ENCODE measurements at places on chromosomes 2 and 18.

- DNase-seq = no peak
These were observed 21.9 kb downstream of the CENPO start for GRCh38 chr2:24815171-24815570.

DNA sequence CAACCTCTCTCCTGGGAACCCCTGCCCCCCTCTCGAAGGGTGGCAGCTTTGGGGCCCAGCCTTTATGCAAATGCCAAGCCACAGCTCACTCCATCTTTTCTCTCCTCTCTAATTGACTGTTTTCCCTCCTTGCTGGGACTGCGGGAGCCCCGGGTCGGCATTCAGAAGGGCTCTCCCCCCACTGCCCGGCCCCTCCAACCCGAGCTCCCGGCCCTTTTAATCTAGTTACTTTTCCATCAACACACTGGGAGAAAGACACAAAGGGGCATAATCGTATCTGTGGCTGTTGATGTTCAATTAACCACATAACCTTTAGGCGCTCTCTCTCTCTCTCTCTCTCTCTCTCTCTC, 95.4 kb downstream of the INHBB start:
- DNase-seq = no peak

DNA sequence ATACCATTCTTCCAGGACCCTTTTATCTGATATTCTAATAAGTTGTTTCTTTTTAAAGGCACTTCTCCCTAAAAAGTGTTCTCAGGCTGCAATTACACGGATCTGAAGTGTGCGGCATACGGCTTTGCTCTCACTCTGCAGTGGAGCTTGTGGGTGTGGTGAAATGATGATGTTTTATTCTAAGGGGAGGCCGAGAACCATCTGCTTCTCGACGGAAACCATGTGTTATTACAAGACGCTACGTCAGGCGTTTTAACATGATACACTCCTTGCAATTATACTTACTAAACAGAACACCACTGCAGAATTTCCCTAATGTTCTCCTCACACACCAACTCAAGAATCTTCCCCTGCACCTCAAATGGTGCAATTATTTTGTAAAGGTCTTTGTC, 34.9 kb upstream of the CTDP1 start:
- DNase-seq = peak; percentile 64

- no peak for DNase-seq
These were observed 19.1 kb upstream of the FHL2 start for GRCh38 chr2:105417857-105418436.

DNA sequence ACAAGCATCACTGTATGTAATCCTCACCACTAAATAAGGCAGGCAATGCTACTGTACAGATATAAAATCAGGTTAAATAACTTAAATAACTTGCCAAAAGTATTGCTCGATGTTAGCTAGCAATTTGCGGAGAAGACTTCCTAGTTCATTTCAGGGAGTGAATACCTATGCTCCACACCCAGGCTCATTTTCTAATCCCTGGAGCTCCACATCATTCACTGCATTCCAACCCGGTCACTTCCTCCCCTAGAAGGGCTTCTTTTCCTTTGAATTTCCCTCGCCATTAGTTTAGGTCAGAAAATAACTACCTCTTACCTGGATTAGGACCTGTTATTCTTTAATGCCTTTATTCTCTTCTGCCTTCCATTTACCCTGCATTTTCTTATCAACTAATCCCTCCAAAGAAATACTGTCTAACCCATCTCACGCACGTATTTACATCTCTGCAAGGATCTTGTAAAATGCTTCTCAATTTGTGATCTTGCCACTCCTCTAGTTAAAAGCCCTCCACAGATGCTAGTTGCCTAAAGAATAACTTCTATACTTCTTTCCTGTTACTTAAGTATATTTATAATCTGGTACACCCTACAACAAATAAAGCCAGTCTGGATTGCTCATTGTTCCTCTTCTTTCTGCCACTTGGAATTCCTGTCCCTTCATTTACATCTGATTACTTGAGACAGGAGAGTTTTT, 599.8 kb downstream of the NRXN1 start:
- DNase-seq = no peak

DNA sequence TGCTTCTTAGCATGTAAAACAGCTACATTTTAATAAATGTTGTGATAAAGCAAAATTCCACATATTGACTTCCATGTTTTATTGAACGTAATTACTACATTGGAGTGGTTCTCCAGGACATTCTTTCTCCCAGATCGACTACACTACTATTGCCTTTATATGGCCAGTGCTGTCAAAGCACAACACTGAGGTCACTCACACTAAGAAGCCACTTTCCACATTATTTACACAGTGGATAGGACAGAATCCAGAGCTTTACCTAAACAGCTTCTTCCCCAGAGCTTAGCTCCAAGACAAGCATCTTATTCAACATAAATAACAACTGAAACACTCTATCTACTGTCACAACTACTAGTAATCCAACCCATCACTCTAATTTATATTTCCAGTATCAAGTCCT, 73.9 kb upstream of the WDR75 start:
- no peak for DNase-seq

- DNase-seq = no peak
These were observed 179.5 kb downstream of the LOXHD1 start for GRCh38 chr18:46477425-46478011.

- DNase-seq = no peak
These were observed 58.8 kb downstream of the RPL37A start for GRCh38 chr2:216557413-216557812.

GRCh38 chr18:47313901-47314300, 62.4 kb upstream of the SKOR2 start:
- DNase-seq = no peak

DNA sequence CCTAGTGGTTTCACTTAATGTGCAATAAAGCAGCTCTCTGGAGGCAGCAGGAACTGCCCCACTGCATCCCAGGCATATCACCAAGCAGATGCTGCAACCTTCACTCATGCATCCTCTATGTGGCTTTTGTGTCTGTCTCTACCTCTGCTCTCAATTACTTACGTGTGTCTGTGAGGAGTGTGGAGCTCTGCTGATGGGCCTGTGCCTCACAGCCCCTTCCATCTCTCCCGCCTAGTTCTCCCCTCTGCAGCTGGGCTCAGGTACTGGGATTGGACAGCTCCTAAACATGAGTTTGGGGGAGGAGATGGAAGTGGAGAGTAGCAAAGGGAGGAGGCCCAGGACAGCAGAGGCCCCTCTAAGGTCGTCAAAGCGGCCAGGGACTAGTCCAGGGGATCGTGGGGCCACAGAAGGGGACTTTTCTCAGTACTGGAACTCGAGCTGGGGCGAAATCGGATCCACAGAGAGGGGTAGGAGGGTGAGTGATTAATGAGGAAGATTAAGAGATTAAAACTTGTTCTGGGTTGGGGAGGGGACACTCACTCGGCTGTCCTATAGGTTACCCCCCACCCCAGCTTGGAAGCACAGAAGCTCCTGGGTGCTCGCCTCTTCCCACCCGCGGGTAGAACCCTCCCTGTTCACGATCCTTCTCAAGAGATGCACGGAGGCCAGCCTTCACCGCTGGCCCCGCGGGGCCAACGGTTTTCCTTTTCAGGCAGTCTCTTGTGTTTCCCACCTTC, 2.1 kb upstream of the LBX2 start:
- DNase-seq = no peak

- no peak for DNase-seq
These were observed 21.3 kb downstream of the OTOF start for GRCh38 chr2:26456440-26457250.

- no peak for DNase-seq
These were observed 15.3 kb upstream of the ACOXL start for GRCh38 chr2:110716959-110717645.

DNA sequence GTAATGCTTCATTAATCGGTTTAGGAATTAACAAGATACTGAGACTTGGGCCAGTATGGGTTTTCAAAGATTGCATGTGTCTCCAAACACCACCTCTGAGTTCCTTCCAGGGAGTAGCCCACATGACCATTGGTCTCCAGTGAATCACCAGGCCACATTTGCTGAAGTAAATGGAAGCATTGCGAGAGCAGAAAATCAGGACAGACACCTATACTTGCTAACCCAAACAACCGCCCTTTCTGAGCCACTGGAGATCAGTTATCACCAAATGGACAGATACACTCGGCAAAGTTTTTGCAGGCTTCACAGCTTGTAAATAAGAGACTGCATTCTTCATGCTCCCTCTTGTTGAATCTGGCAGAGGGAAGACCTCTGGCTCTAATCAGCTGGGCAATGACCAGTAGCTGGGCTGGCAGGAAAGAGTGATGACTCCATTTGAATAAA, 40.9 kb downstream of the GATA6 start:
- DNase-seq = no peak

GRCh38 chr2:203033395-203033794, 18.7 kb downstream of the NBEAL1 start:
- no peak for DNase-seq

- DNase-seq = no peak
These were observed 14.1 kb downstream of the MBP start for GRCh38 chr18:77118256-77119090.

GRCh38 chr2:64141674-64142405, 2.4 kb downstream of the PELI1 start:
- DNase-seq = no peak

GRCh38 chr2:45570671-45571334, 40.3 kb downstream of the SRBD1 start:
- DNase-seq = no peak

GRCh38 chr2:242052421-242052820, 182.9 kb downstream of the RTP5 start:
- DNase-seq = no peak

DNA sequence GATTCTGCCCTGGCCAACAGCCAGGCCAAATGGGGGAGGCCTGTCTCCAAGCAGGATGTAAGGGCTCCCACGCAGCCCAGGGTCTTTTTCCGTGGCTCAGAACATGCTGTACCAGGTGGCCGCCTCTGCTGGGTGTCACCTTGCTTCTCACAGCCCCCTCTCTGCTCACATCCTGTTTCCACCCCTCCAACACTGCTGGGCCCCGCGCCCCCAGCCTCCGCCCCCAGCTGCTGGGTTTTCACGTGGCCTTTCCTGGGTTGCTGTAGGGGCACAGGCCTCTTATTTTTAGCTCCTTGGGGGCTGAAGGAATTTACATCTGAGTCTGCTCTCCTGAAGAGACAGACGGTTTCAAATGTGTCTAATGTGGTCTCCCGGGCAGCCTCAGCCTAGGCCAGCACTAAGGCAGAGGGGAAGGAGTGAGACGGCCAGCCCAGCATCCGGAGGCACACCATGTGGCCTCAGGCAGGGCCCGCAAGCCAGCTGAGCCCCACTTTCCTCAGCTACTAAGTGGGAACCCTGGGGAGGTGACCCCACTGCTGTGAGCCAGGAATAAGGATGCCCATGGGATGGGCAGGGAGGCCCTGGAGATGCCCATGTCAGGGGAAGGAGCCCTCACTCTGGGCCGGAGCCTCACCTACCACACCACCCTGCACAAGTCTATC, 18.7 kb upstream of the DUSP2 start:
- no peak for DNase-seq

- DNase-seq = no peak
These were observed 102.7 kb downstream of the CDCA7 start for GRCh38 chr2:173457366-173457765.

DNA sequence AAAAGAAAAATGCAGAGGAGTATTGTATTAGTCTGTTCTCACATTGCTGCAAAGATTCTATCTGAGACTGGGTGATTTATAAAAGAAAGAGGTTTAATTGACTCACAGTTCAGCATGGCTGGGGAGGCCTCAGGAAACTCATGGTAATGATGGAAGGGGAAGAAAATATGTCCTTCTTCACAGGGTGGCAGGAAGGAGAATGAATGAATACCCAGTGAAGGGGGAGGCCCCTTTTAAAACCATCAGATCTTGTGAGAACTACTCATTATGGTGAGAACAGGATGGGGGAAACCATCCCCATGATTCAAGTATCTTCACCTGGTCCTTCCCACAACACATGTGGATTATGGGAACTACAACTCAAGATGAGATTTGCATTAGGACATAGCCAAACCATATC, 9.1 kb upstream of the PLCL1 start:
- no peak for DNase-seq

- no peak for DNase-seq
These were observed 54.6 kb downstream of the FANCL start for GRCh38 chr2:58186501-58186900.

- DNase-seq = no peak
These were observed 5.0 kb upstream of the SCLY start for GRCh38 chr2:238055841-238056240.

DNA sequence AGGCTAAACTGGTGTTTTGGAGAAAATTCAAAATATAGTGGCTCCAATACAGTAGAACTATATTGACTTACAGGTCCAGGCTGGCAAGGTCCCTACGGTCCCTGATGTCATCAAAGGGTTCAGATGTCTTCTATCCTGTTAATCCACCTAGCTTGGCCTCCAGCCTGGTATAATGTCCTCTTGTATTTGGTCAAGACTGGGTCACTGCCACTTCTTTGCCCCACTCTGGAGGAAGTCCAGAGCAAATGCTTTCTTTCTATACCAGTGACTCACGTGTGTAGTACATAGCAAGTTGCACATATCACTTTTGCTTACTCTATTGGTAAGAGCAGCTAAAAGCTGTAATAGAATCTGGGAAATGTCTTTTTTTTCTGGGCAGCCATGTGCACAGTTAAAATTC, 80.8 kb downstream of the LCLAT1 start:
- DNase-seq = no peak

DNA sequence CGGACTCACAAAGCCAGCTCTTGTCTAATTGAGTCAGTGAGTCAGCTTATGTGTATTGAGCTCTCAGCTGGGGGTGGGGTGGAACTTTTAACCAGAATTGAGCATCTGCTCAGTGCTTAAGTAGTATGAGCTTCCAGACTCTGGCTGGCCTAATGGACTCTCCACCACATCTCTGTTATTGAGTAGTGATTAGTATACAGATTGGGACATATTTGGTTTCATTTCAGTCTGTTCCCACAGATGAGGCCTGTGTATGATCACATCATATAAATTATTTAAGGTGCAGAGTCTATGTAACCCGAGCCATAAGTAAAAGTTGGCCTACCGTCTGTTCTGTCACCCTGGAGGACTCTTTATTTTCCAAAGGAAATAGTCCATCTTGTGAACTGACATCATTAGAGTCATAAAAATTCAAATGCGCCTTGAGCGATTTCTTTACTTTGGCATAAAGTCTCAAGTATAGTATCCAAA, 152.1 kb downstream of the THSD7B start:
- DNase-seq = no peak

- no peak for DNase-seq
These were observed 11.2 kb upstream of the ATP9B start for GRCh38 chr18:79058007-79058406.

- DNase-seq = no peak
These were observed 4.3 kb upstream of the HAAO start for GRCh38 chr2:42796427-42797248.

- peak; percentile 74 for DNase-seq
These were observed 864 bp upstream of the XPO1 start for GRCh38 chr2:61538920-61539520.

- peak; percentile 53 for DNase-seq
These were observed 13.4 kb upstream of the COPS8 start for GRCh38 chr2:237072067-237072931.

GRCh38 chr18:8603663-8604520, 5.3 kb upstream of the RAB12 start:
- DNase-seq = no peak

- DNase-seq = peak; percentile 18
These were observed 138.2 kb downstream of the VAPA start for GRCh38 chr18:10051877-10052631.

Data from brain (organoid and tissue), 16 donors.